ENCODE measurements at places on chromosomes 12 and 14. TPM values are rescaled to one million over a fixed set of nuclear protein-coding genes. Genes with fewer than 3 reads are reported as not detected.
A peak's percentile ranks its signal among the peaks of the same experiment; 100 is the strongest.

GRCh38 chr14:20614038-20614840 is 23.1 kb upstream of the RNASE12 start:
- no peak for DNase-seq

DNA sequence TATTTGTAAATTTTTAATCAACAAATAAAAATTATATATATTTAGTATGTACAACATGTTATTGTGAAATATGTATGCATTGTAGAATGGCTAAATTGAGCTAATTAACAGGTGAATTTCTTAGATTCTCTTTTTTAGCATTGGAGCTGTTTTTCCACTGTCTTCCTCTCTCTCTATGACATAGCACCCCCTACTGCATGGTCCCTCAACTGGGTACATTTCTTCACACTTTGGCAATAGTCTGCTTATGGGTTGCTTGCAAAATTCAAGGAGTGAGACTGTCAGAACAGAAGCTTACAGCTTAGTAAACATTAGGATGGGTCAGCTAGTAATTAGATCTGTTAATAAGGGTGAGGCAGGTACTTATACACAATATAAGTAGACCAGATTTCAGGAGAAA is 658.5 kb upstream of the MGAT4C start:
- DNase-seq: no peak

- no peak for DNase-seq
Observed at GRCh38 chr12:4992871-4993270, 50.8 kb upstream of the KCNA5 start.

GRCh38 chr12:77179515-77179914 is 114.1 kb upstream of the E2F7 start:
- DNase-seq: no peak

DNA sequence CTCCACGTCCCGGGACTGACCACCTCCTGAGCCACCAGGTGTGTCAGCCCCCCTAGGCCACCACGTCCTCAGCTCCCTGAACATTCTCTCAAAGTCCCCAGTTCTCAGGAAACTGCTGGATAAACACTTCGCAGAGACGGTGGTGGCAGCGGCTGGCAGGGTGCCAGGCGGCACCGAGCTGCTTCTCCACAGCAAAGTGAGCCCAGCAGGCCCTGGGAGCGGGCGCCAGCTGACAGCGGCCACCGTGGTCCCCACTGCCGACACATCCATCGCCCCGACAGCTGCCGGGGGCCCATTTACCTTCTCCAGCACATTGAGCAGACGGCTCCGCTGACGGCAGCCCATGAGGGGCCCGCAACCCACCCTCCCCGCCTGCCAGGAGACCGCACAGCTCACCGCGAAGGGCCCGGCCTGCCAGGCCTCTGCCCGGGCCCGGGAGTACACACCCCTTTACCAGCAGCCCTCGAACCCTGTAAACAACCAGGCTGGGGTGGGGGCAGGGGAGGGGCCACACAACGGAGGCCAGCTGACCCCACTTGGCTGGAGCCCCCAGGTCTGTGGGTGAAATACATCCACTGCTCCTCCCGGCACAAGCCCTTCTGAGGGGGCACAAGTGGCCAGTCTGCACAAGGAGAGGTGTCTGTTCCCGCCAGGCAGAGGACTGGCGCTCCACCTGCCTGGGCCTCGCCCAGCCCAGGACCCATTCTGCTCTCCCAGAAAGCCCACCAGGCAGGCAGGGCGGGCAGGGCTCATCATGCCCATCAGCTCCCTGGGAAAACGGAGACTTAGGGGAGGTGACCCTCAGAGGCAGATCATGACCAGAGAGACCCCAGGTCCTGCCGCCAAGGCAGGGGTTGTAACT is 10.5 kb downstream of the AKT1 start:
- no peak for DNase-seq

DNA sequence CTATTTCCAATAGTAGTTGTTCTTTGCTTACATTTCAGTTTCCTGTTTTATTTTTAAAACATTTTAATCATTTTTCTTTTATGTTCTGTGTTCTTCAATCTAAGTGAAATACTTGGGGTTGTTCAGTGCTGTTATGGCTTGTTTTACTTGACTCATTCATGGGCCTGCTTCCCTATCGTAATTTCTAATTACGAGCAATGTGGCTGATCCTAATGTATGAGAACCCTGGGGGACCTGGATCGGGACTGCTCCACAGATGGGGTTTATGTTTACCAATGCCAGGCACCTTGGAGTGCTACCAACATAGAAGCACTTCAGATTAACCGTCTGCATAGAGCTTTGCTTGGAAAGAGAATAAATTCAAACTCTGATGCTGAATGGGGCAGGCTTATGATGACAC is 29.8 kb downstream of the TECPR2 start:
- DNase-seq: no peak

DNA sequence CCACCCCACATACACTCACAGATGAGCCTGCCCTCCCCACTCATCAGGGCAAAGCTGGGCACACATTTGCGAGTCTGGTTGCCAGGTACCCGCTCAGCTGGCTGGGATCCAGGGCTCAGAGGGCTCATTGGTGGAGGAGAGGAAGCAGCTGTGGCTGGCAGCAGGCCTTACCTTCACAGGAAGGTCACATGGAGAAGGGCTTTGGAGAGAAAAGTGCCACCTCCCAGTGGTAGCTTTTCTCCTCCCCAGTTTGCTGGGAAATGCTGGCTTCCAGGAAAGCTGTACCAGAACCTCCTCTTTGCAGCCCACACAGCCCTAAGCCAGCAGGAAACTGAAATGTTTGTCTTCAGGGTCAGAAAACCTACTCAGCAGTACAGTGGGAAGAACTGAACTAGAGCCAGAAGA is 55.6 kb downstream of the LGMN start:
- DNase-seq: peak; percentile 58

GRCh38 chr12:62215506-62215905 is 44.7 kb upstream of the USP15 start:
- DNase-seq: no peak

DNA sequence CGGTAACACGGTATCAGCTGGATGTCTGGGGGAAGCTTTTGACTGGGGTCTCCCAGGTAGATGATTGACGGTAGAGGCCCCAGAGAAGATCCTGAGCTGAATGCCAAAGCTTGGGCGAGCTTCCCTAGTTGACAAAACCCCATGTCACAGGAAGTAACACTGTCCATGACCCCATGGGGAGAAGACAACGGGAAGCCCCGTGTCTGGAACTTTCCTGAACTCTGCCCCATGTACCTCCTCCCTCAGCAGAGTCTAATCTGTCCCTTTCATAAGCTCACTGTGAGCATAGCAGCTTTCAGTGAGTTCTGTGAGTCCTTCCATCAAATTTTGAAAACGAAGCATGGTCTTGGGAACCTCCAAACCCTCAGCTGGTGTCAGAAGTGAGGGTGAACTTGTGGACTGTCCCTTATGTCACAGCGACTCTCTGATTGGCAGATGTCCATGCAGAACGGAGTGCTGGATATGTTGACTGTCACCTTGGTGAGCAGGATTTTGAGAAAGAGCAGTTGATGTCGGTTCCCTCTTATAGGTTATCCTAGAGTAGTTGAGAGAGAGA is 29.7 kb upstream of the BEGAIN start:
- no peak for DNase-seq

DNA sequence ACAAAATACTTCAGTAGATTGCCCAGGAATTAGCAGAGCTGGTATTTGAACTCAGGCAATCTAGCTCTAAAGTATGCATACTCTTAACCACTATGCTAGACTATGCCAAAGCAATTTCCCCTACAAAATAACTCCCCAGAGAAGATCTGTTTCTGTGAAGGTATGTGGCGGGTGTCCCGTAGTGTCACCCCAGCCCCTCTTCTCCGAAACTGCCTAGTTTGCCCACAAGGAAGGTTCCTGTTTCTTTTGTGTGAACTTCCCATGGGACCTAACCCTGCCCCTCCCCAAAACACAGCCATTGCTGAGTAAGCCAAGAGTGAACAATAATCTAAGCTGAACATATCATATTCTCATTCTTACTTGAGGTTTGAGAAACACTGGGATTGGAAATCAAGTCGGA is 15.5 kb upstream of the RAP1B start:
- no peak for DNase-seq

DNA sequence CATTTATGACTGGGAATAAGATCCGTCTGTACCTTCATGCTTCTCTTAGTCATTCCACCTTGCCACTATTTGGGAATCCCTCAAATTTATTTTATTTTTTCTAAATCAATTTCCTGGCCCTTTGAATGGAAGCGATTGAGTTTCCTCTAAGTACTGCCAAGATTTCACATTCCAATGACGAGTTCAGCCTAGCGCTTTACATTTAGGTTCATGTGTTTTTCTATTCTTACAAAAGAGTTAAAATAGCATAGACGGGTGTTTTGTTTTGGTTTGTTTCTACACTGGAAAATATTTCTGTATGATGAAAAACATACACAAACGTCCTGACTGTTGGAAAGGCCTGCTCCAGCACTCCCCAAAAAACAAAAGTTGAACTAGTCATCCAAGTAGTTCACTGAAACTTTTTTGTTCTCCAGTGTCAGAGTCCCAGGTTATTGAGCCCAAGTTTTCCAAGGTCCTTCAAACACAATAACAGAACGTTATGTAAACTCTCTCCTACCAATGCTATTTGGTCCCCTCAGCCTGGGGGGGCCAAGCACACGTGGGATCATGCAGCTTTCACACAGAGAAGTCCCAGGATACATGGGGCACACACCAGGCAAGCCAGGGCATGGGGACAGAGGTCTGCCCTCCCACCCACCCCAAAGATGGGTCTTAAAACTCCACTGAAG is 74.8 kb upstream of the FOXN3 start:
- DNase-seq: no peak

DNA sequence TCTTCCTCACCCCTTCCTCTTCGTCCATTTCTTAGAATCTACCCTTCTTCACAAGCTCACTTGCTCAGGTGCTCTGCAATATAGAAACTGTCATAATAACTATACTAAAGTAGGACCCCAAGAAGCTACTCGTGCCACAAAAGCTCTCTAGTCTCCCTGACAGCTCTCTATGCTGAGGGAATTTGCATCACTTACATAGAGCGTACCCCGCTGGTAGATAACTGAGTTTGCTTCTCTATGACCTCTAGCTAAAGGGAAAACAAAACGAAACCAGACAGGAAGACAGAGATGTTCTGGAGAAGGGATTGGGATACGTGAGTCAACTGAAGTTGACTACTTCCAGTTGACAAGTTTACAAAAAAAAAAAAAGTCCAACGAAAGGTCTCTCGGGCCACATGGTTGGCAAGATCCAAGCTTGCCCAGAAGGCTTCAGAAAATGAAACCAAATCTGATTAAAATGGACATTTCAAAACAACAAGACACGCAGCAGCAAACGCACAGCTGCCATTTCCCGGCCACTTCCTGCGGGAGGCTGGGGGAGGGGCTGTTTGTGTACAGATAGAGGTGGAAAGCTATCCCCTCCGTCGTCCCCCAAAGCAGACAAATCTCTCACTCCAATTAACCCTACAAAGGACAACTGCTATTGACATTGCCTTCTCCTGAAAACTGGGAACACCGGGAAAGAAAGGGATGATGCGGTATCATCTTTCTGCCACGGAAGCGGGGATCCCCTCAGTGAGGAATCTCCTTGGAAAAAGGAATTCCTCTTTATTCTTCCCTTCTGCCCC is 1.3 kb downstream of the BAZ2A start:
- peak; percentile 71 for DNase-seq

The RASAL1 gene
- total RNA-seq: 0.51 TPM

GRCh38 chr12:106490264-106490663 is 92.5 kb upstream of the RFX4 start:
- no peak for DNase-seq

DNA sequence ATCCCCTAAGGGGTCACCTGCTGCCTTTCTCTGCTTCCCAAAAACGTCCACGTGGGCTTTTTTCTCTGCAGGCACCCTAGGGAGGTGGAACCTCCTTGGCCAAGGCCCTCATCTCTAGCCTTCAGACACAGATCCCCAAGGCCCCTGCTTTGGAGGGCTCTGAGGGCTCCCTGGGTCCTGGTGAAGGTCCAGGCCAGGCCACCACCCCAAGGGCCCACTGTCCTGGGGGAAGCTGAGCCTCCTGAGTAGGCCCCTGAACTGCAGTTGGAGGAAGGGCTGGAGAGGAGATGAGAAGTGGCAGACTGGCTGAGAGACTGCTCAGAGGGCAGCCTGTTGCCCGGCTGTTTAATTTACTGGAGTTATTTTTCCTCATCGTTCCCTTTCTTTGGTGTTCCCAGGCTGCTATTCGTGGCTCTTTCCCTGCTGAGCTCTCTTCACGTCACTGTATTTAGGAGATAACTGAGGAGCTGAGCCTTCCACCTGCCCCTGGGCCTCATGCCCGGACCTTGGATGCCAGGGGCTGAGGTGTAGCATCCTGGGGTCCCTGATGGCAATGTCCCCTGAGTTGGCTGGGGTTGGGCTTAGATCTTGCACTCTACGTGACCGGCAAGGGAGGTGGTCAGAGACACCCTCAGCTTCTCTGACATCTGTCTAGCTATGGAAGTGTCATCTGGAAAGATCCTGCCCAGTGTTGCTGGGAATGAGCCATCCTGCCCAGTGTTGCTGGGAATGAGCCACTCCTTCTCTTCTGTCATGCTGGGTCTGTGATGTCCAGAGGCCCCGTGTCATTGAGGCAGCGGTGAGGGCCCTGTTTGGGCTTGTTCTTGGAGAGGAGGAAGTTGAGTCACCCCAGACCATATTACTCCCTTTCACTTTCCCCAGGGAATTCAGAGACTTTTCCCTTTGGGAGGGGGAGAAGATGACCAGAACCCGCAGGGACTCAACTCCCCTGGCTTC is 139.8 kb downstream of the TSPAN9 start:
- no peak for DNase-seq

DNA sequence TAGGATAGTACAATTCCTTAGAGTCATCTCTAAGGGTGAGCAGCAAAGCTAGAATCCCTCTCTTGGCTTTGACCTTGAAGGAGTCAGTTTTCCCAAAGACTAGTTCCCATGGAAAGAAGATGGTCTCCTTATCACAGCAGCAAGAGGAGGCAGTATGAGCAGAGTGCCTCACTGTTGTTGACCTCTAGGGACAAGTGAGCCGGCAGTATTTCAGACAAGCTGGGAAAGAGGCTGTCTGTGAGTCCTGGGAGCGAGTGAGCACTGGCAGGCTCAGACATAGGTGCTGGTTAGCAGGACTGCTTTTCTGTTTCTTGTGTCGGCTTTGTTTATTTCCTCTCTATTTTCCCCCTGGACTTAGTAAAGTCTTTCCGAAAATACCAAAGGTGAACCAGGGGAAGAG is 60.7 kb downstream of the NTF3 start:
- no peak for DNase-seq

The POLR3B gene
- 13.4 TPM for total RNA-seq

DNA sequence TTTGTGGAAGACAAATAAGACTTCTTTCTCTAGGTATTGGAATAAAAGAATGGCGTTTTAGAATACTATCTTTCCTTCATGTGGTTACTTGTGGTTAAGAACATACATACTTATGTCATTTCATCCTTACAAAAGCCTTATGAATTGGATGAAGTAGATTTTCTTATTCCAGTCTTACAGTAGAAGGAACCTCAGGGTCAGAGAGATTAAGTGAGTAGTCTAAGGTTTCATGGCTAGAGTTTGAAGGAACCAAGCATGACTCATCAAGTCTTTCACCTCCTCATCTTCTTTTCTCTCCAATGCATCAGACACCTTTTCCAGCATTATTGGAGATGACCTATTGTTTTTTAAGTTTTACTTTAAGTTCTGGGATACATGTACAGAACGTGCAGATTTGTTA is 92.9 kb upstream of the NEDD1 start:
- no peak for DNase-seq

The SALL2 gene
- 2.0 TPM for total RNA-seq
